ENCODE measurements at places on chromosomes 6 and 20.

- no peak for DNase-seq
Observed at GRCh38 chr6:125195526-125195925, 42.0 kb downstream of the TPD52L1 start.

- DNase-seq: no peak
Observed at GRCh38 chr20:45987108-45987780, 15.2 kb upstream of the ZNF335 start.

DNA sequence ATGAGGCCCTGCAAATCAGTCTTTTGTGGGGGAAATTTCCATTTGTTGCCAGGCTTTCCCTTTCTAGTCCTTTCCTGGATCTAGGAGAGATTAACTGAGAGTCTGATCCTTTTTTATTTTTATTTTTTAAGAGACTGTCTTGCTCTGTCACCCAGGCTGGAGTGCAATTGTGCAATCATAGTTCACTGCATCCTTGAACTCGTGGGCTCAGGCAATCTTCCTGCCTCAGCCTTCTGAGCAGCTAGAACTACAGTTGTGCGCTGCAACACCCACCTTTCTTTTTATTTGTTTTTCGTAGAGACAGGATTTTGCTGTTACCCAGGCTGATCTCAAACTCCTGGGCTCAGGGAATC is 22.9 kb downstream of the OR2B2 start:
- no peak for DNase-seq

DNA sequence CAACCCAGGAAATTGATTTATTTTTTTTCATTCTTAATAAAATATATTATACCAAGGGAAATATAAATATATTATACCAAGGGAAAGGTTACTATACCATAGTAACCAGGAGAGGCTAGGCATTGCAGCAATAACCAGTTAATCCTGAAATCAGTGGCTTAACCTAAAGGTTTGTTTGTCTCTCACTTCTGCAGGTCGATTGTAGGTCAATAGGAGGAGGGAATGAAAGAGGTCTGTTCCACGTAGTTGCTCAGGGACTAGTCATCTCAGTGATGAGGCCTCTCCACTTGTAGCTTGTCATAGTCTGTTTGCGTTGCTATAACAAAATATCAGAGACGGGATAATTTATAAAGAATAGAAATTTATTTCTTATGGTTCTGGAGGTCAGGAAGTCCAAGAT is 168.0 kb downstream of the GJA1 start:
- no peak for DNase-seq

GRCh38 chr20:63686492-63687321 is 9.7 kb upstream of the TNFRSF6B start:
- no peak for DNase-seq

- DNase-seq: no peak
Observed at GRCh38 chr6:25173951-25174474, 105.2 kb upstream of the CARMIL1 start.

GRCh38 chr6:128672023-128672422 is 151.6 kb upstream of the PTPRK start:
- no peak for DNase-seq

DNA sequence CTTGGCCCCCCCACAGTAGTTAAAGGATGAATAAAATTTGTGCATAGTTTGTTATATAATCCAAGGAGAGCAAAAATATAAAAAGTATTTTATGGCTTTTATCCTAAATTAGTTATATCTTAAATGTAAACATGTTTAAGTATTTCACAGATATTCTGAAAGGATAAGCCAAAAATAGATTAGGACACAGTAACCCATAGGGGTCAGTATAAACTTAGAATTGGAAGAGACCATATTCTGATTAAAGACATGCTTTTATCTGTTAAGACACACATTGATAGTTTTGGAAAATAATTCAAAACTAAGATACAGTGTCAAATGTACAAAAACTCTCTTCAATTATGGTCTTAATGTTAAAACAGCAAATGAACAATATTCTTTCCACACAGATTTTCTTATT is 4.5 kb upstream of the SERINC1 start:
- no peak for DNase-seq

GRCh38 chr20:7463290-7463689 is 477.0 kb downstream of the HAO1 start:
- no peak for DNase-seq

All from NCI-H1092 (cell line).